ENCODE measurements at places on chromosomes 13 and 19.

GRCh38 chr19:31378404-31378803 is 29.2 kb upstream of the TSHZ3 start:
- no peak for DNase-seq

DNA sequence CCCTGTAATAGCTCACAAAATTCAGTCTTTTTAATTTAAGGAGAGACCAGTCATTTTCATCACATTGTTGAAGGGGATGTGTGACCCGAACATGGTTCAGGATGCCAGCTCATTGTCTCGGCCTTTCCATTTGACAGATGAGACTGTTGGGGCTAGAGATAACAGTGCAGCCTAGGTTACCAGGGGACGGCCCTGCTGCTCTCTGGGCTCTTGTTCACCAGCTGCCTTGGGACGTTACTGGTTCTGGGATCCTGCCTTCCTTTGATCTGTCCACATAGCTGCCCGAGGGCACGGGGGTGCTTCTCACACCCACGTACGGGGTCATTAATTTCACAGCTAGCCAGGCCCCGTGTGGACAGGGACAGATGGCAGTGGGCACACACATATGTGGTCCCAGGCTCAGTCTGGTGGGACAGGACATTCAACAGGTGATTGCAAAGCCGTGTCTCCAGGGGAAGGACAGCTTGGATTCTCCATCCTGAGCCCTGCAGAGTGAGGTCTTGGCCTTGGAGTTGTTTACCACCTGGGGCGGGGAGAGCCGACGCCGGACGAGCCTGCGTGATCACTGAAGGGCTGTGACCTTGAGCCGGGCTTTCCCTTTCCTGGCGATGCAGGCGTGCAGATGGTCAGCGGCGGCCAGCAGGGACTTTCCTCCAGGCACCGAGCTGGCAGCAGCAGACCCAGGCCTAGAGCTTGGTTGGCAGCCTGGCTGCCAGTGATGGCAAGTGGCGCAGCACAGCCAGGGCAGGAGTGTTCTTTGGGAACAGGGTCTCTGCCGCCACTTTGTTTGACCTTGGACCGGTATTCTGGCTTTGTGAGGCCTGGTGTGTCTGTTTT is 26.7 kb upstream of the NPAS1 start:
- no peak for DNase-seq

DNA sequence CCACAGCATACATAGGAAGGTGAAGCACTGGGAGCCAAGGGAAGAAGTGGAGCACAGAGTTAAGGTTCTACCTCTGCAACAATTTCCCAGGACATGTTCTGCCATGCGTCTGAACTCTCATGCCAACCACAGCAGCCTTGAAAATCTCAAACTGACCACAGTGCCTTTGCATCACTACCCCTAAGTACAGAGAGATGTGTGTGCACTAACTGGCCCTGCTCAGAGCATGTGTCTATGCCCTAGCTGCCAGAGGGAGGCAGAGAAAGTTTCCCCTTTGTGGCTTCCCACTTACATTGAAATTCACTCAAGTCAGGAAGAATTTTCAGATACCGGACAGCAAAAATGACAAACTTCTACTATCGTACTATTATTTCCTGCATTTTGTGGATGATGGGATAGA is 26.8 kb upstream of the WDFY2 start:
- DNase-seq = no peak

DNA sequence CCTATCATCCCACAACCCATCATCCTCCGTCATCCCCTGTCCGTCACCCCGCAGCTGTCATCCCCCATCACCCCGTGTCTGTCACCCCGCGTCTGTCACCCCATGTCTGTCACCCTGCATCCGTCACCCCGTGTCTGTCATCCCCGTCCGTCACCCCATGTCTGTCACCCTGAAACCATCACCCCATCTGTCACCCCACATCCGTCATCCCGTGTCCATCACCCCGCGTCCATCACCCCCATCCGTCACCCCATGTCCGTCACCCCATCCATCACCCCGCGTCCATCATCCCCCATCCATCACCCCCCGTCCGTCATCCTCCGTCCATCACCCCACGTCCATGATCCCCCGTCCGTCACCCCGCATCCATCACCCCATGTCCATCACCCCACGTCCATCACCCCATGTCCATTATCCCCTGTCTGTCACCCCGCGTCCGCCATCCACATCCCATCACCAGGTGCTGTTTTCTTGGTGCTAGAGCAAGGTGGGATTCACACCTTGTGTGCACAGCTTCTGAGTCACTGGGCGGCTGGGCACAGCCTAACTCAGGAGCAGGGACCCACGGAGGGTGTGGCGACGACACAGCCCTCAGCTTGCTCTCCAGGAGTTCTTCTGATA is 24.2 kb downstream of the RASA3 start:
- no peak for DNase-seq

GRCh38 chr13:21076253-21076652 is 14.9 kb upstream of the LATS2 start:
- DNase-seq = no peak

GRCh38 chr19:39745643-39746042 is 7.8 kb upstream of the CLC start:
- no peak for DNase-seq

DNA sequence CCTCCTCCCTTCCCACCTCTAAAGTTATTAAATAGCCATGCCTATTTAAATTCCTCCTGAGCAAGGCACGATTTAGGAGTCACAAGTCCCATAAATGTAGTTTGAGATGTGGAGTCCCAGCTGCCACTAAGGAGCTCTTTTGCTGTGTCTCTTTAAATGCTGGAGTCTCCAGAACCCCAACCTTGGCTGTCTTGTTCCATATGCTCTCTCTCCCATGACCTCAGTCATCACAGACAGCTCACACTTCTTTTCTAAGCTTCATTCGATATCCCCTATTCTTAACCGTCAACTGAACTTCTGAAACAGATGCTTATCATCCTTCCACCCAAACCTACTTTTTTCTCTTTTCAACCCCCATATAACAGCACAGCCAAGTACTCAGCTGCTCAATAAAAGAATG is 197.1 kb downstream of the VWA8 start:
- no peak for DNase-seq

GRCh38 chr19:1471515-1472160 is 7.4 kb downstream of the C19orf25 start:
- no peak for DNase-seq

- no peak for DNase-seq
Observed at GRCh38 chr19:615619-616018, 17.7 kb downstream of the POLRMT start.

- no peak for DNase-seq
Observed at GRCh38 chr19:48121909-48122371, 11.3 kb upstream of the PLA2G4C start.

GRCh38 chr13:79740991-79741390 is 260.0 kb downstream of the NDFIP2 start:
- no peak for DNase-seq

- DNase-seq = no peak
Observed at GRCh38 chr19:21117041-21117907, 24.6 kb upstream of the ZNF431 start.

GRCh38 chr13:97743938-97744337 is 209.5 kb upstream of the IPO5 start:
- no peak for DNase-seq

- no peak for DNase-seq
Observed at GRCh38 chr13:110766671-110767430, 53.4 kb downstream of the ING1 start.

DNA sequence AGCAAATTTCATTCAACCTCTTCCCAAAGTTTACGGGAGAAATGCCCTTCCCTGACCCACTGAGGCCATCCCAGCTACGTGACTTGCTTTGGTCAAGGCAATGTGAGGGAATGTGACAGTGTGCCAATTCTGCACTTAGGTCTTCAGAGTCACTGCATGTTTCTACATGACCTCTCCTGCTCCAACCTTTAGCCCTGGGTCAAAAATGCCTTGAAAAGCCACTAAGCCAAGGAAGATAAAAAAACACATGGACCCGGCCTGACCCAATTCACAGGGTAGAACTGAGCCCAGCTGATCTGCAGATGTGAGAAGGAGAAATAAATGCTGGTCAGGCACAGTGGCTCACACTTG is 30.0 kb downstream of the ZNRF4 start:
- no peak for DNase-seq

Measured in NCI-H2171 (cell line).